ENCODE measurements at places on chromosomes 3 and 15.

DNA sequence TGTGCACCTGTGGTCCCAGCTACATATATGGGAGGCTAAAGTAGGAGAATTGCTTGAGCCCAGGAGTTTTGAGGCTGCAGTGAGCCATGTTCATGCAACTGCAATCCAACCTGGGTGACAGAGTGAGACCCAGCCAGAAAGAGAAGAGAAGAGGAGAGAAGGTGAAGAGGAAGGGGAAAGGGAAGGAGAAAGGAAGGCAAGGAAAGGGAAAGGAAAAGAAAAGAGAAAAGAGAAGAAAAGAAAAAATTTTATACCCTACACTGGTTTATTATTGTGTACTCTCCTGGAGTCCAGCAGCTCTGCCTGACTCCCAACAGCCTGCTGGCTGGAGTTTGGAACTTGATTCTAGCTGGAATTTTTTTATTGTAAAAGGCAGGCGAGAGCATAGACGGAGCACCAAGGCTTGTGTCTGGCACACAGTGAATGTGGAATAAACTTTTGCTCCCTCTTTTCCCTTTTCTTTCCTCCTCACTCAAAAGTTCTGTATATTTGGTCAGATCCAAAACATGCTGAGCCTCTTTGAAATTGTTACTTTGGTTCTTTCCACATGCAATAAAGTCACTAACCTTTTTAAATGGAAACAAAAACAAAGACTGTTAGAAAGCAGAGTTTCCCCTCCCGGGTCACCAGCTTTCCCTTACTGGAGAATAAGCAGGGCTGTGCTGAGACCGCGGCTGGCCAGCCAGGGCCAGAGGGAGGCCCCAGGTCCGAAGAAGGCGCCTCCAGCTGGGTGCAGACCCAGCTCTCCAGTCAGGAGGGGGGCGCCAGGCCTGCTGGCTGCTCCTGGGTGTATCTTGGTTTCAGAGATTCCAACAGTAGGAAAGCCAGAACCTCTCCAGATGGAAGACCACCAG lies 9.9 kb downstream of the THSD4 start:
- DNase-seq = no peak

DNA sequence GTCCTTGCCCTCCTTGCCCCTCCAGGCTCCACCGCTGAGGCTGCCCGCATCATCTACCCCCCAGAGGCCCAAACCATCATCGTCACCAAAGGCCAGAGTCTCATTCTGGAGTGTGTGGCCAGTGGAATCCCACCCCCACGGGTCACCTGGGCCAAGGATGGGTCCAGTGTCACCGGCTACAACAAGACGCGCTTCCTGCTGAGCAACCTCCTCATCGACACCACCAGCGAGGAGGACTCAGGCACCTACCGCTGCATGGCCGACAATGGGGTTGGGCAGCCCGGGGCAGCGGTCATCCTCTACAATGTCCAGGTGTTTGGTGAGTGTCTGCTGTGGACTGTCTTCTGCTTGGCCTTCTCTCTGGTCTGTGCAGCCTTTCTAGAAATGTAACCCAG lies 61.0 kb downstream of the BOC start:
- DNase-seq = no peak

DNA sequence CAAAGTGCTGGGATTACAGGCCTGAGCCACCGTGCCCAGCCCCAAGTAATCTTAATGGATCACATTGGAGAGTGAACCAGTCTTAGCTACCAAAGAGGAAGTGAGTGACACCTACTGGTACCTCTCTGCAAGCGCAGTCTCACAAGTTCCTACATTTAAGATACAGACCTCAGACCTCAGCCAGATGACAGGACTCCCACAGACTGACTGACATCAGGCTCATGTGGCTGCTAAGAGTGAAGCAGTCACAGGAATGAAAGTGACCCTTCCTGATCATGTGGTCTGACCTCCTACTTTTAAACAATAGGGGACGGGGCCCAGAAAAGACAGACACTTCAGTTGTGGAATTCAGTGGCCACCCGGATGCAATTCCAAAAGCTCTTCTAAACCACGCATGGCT lies 36.3 kb upstream of the GNB5 start:
- peak; percentile 22 for DNase-seq

DNA sequence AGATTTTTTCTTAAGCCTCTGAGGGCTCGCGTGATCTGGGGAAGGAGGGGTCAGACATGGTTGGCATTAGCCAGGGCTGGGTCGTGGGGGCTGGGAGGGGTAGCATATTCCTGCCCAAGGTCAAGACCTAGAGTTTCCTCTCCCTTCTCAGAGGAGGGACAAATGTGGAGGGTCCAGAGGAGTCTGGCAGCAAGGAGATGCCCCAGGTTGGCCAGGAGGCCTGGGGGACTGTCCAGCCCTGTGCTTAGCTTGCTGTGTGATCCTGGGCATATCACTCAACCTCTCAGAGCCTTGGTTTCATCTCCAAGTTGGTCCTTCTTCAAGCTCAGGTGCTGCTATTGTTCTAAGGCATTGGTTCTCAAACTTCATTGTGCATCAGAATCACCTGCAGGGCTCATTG lies 9.1 kb upstream of the CAMP start:
- DNase-seq = no peak

All from hippocampal formation (tissue), 2 donors.